Activated CD4-positive, CD25-positive, alpha-beta regulatory T cell treated with anti-CD3 and anti-CD28 coated beads, Interleukin-2, amount 50 U/mL, for 24 hours (primary cell): ENCODE measurements at places on chromosomes 5 and 9.

DNA sequence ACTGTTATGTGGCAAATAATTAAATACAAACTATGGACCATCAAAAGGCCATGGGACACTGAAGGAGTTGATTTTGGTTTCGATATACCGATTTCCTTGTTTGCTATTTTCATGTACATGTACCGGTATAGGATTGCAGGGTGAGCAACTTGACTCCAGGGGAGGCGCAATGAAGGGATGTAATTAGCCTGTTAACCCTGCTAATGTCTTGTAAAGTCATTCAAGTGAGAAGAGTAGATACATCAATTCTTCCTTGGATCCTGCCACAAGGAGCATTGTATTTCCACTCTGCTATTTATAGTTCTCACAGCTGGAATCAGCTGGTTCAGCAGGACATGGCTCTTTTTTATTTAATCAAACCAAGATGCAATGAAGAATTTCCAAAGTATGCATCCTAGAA, 102.0 kb downstream of the STK32A start:
- no peak for ATAC-seq

DNA sequence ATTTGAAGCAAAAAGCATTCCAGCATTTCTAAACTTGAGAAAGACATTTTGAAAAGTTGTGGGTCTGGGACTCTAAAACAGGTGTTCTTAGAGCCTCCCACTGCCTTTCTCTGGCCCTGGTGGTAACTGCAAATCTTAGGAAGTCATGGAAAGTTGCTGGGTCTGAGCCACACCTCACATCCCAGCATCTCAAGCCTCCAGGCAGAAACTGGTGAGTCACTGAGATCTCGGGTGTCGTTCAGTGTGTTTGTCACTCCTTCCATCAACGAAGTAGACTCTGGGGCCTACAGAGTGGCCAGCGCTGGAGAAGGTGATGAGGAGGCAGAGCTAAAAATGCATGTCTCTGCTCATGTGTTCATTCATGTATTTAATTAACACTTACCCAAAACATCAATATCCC, 59.6 kb upstream of the C5orf58 start:
- no peak for ATAC-seq

GRCh38 chr5:148965511-148966265, 97.2 kb downstream of the SH3TC2 start:
- no peak for ATAC-seq

DNA sequence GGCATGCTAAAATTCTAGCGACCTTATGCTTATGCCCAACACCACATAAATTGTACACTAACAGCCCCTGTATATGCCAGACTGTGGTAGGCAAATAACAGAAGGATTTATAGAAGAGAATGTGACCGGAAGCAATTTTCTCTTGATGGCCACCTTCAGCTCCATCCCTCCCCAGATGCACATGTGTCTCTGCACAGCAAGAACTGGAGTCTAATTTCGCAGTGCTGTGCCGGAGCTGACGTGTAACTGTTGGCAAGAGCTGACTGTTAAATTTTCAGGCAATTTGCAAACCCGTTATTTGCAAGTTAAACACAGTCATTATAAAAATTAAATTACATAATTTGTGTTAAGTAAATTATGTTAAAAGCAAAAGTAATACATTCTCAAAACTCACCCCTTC, 48.4 kb downstream of the PCA3 start:
- no peak for ATAC-seq

DNA sequence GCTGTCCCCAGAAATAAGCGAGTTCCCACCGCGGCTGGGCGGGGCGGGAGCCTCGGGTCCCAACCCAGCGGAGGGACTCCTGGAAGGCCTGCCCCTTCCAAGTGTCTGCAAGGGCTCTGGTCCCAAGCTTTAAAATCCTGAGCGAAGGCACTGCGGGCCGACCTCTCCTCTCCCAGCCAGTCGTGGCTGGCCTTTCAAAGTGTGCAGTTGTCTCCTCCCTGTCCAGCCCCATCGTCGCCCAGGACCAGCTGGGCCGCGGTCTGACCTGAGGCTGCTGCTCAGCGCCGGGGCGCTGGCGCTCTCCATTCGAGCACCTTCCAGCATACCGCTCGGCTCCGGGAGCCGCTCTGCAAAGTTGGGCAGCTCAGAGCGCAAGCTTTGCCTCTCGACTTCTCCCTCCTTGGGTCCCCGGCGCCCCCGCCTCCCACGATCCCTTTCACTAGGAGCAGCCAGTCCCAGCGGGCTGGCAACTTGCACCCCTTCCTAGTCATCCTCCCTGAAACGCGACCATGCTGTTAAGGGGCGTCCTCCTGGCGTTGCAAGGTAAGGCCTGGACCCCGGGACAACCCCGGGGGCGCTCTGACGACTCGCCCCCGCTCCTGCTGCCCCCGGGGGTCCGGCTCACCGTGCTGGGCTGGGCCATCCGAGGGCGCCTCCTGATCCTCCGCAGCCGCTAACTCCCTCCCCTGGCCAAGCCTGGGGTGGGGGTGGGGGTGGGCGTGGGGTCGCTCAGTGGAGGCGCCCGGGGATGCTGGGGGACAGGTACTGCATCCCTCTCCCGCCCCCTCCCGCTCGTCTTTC, at the start of gene MAMDC2:
Gene MAMDC2 (plus strand): TSS at position 160 of the 801 bp plus-strand sequence. CDS start 350 bp downstream, at position 510.
- no peak for ATAC-seq

DNA sequence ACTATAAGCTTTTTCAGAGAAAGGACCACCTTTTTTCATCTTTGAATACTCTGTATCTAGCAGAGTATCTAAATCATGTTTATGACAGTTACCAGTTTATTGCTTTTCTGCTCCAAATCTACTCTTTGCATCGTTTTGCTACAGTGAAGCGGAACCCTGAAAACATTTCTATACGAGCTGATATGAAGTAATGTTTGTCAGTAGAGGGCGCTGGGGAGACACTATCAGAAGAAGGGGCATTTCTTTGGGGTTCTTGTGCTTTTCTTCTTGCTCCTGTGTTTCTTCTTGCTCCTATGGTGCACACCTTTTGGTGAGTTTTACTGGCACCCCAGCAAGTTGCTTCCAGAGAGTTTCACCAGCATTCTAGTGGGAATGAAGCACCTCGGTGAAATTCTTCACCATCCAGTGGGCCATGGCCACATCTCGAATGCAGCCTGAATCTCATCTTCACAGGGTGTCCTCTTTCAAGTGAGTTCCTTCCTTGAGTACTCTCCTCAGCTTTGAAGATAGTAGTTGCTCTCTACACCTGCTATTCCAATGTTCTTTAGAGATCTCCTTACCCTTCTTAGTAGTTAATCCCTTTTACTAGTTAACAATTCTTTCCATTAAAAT, 98.4 kb downstream of the FGF1 start:
- no peak for ATAC-seq

DNA sequence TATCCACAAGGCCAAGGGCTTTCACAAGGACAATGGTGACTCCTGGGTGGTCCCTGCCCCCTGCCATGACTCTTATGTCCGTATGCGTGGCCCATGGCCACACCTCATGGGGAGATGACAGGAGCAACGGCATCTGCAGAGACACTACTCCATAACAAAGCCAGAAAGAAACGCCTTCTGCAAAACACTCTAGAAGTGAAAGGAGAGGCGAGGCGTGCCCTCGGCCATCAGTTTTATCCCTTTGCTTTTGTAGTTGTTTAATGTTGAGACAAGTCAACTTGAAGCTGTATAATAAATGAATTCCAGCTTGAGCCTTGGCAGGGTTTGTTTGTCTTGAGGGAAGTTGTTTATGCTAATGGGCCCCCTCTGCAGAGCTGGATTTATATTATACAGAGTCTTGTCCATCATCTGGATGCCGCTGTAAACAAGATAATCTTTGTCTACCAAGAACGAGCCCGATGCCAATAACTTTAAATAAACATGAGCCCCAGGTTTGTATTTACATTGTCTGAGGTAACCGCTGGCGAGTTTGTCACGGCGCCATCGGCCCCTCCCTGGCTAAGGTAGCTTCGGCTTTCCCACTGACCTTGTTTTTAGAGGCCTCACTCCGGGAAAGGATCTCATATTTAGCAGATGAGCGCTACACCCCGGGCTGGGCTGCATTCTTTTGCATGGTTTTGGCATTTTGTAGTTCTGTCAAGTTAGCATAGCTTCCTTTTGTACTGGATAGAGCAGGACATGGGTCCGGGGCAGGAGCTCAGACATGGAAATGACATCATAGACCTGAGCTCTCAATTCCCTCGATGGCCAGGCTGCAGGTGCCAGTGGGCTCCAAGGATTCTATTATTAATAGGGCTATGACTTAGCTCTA, 165.3 kb downstream of the ERCC6L2 start:
- ATAC-seq, result no peak

GRCh38 chr9:92592537-92592936, 56.7 kb upstream of the ECM2 start:
- ATAC-seq, result peak; percentile 55

GRCh38 chr5:110809006-110809405, 70.2 kb downstream of the SLC25A46 start:
- no peak for ATAC-seq

- ATAC-seq, result no peak
These were observed 277.8 kb downstream of the RAB3C start for GRCh38 chr5:58860680-58861079.

DNA sequence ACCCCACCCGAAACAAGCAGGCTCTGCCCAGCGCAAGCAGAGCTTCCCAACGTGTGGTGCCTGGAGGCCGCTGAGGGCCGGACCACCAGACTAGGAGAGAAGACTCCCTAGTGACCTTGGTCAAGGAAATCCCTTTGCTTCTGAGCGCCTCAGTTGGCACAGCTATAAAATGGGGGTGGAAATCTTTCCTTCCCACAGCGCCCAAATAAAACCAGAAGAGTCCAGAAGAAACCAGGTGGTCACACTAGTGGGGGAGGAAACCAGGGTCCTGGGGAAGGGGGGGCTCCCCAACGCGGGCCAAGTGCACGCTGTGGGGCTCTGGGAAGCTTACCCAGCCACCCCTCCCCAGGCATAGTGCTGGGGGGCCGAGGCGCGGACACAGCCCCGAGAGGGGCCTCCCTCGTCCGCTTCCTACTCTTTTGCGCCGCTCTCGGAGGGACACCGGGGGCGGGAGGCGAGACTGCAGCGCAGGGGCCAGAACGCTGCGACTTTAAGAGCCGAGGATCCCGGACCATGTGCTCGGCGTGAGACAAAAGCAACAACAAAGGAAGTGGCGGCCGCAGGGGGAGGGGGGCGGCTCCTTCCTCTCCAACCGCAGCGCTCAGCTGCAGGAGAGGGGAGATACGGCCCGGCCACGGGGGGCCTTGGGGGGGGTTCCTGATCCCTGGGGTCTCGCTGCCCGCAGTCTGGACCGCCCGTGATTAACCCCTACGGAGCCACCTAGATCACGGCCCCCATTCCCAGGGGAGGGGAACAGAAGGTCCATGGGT, 885 bp downstream of the RNF44 start:
- peak; percentile 14 for ATAC-seq

DNA sequence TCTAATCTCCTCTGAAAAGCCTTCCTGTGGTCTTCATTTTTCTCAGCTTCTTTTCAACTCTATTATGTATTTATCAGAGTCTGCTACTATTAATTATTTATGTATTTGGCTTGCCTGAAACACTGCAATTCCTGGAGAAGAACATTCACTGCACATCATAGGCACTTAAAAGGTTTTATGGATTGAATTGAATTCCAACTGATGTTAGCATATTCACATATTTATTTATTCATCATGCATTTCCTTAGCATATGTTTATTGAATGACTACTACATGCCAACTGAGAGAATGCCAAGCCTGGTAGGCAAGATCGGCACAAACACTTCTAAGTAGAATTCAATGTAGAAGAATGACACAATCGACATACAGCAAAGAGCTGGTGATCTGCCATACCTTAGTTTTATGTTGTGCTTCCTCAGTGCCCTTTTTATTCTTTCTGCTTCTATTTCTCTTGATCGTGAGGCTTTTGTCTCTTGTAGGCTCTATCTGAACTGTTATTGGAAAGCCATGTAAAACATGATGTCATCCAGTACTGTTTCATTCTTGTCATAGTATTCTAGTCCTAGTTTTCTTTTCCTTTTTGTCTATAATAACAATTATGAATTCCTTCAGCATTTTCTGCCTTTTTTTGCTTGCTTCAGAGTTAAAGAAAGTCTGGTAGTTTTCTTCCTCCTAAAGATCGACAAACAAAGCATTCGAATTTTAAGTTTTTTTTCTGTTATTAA, 454.2 kb downstream of the TLE4 start:
- no peak for ATAC-seq

DNA sequence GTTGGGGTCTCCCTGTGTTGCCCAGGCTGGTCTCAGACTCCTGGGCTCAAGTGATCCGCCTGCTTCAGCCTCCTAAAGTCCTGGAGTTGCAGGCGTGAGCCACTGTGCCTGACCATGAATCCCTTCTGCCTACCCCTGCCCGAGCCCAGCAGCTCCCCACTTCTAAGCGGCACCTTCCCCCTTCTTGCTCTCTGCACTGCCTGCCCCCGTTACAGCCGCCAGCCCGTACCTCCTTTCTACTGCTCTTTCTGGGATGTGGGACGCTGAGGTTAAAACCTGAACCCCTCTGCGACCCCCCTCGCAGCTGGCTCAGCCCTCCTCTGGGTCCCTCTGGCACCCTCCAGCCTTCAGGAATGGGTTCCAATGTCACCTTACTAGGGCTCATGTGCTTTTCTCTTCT, 249.6 kb downstream of the PBX3 start:
- no peak for ATAC-seq

DNA sequence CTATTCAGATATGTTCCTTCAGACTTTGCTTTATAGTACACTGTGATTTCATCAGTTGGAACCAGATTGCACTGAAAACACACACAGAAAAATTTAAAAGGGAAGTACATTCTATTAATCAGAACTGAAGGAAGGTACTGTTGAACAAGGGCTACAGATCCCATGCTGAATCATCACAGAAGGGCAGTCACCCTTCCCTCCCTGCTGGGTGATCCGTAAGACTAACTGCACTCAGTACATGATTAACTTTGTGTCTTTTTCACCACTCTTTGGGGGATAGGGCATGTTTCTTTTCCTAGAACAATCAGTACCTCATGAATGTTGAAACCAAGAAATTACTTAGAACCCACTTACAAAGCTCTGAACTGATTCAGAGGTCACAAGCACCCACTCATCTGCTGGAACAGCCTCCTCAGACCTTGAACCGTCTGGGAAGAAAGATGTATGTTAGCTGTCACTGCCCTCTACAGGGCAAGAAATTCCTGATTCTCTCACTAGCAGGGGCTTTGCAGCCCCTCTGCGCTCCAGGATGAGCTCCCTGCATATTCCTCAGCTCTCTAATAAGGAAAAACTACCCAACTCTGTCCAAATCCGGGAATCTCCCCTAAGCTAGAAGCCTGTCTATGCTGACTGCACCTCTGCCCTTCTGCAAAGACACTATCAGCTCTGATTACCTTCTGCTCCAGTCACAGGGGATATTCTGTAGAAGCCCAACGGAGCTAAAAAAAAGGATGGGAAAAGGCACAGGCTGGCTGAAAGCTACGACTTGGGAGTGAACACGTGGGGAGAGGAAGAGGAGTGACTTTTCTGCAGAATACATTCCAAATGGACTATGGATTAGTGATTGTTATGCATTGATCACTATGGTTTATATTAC, 51.0 kb downstream of the IARS1 start:
- ATAC-seq, result no peak

- no peak for ATAC-seq
These were observed 44.2 kb downstream of the FAF2 start for GRCh38 chr5:176492431-176492830.
